ENCODE measurements at places on chromosomes 5 and 9.
A peak's percentile ranks its signal among the peaks of the same experiment; 100 is the strongest.

- no peak for DNase-seq
Measured at GRCh38 chr5:135930949-135931295, 23.9 kb downstream of the LECT2 start.

DNA sequence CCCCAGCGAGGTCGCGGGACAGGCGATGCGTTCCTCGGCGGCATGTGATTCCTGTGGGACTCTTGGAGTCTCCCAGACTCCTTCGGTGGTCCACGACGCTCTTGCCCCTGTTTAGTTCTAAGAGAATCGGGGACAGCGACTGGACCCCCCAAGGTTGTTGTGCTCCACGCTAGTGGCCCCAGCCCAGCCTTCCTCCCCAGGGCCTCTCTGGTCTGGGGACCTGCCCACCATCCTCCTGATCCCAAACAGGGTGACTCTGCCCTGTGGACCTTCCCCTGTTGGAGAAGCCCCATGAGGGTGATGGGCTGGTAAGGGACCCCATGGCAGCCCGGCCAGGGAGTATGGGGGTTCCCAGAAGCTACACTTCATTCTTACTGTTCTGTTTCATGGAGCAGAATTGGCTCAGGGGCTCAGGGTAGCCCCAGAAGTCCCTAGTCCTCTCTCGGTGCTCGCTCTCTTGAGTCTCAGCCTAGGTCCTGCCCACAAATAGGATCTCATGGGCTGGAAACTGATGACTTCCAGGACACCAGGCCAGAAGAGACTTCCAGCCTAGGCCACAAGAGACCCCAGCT lies 880 bp downstream of the CARD19 start:
- peak; percentile 42 for DNase-seq

GRCh38 chr5:158995694-158996173 lies 104.0 kb downstream of the EBF1 start:
- DNase-seq, result no peak

DNA sequence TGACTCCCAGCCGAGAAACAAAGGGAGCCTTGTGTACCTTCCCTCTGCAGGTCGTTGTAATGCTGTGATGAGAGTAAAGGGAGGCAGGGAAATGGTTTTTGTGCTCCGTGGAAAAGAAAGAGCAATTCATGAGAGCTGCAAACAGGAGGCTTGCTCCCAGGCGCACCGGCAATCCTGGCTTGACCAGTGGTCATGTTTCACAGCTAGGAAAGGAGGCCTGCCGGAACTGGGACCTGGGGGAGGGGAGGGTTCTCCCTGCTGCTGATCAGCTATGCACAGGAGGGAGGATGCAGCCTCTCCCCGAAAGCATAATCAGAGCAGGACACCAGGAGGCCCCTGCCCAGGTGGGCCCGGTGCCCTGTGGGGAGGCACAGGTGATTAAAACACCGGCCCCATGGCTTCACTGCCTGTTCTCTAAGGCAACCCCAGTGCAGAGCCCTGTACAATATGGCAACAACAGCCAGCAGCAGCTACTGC lies 131.3 kb downstream of the ZDHHC21 start:
- no peak for DNase-seq

DNA sequence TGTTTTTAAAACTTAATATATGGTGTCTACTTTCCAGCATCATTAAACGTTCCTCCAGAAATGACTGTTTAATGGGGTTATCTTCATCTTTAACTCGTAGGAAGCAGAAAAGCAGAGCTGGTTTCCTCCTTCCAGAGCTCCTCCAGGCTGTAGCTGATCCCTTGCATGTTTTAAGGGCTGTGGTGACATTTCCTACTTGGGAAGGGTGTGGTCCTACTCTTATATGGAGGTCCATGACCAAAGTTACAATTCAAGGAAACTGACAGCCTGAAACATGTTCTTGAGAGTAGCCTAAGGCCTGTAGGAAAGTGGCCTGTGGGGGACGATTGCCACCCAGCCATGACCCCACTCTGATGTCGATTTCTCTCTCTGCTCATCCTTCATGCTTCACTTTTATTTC lies 297.1 kb downstream of the GADD45G start:
- no peak for DNase-seq

GRCh38 chr5:118070041-118070440 lies 918.3 kb downstream of the DTWD2 start:
- DNase-seq, result no peak

GRCh38 chr9:7055171-7055903 lies 297.6 kb downstream of the KDM4C start:
- no peak for DNase-seq

DNA sequence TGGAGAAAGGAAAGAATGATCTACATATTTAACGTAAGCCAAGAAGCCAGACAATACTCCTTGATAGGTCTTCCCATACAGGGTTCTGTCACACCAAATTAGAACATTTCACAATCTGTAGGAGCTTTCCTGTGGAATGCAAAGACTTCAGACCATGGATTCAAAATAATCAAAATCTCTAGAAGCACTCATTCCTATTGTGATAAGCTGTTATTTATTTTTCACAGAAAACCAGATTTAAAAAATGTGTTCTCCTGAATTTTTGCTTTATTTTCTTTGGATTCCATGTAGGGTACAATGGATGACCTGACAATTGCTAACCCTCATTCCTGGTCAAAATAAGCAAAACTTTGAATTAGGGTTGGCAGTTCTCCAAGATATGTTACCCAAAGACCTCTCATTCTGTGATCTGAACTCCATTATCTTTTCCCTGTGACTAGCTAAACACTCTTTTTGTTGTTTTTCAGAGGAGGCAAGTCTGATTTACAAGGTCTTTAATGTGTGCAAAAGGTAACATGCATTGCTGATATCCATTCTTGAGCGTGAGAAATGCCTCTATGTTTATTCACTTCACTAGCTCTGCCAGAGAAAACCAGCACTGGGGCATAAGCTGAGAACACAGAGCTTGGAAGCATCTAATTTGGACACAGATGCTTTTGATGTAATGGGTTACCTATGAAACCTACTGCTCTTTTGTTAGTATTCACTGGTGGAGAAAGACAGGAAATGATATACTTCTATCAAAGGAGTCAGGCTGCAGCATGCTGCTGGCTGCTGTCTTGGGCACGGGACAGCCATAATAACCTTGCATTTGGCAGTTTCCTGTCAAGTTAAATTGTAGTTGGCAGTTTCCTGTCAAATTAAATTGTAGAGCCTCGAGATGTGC lies 31.4 kb downstream of the ACTBL2 start:
- DNase-seq, result no peak

DNA sequence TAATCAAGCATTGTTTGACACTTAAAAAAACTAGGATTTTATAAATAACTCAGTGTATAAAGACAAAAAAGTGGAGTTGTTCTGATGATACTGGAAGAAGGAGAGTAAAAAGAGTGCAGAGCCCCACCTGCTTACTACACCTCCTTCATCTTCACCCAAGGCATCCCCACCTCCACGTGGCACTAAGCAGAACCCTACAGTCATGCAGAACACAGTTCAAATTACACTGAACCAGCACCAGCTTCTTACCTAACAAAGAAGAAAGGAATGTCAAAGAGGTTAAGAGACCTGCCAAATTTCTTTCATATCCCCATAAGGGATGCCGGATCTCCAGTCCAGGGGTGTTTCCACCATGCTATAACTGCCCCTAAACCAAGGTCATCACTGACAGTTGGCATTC lies 55.5 kb downstream of the PDE4D start:
- DNase-seq, result no peak

DNA sequence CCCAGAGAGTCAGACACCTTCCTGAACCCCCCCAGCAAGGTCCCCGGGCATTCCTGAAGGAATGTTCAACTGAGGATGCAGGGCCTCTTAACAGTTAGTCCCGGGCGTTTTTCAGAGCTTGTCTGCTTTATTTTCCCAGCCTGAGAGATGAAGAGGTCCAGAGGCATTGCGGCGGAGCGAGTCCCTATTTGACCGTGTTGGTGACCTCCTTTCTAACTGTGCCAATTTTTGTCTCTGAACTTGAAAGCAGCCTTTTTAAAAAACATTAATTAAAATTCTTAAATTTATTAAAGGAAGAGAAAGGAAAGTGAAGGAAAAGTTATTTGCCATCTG lies 433 bp upstream of the PTAR1 start:
- DNase-seq, result no peak

GRCh38 chr5:71769287-71769686 lies 50.2 kb downstream of the CARTPT start:
- DNase-seq, result no peak

DNA sequence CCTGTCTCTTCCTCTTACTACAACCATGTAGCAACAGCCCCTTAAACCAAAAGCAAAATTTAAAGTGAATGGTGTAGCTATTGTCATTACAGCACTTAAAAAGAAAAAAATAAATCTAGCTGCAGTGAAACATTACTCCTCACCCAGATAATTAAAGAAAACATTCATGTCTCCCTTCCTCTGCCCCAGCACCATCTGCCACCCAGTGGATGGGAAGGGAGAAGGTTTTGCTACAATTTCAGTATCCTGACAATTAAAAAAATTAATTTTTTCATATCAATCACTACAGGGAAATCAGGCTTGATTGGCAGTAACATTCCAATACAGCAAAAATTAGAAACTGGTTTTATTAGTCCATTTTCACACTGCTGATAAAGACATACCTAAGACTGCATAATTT lies 147.4 kb upstream of the PUM3 start:
- no peak for DNase-seq

GRCh38 chr9:93058355-93059010 lies at the start of gene SUSD3:
TSS of gene SUSD3 (plus strand) at chr9:93058701. CDS start at chr9:93058743, 42 bp downstream.
- no peak for DNase-seq

GRCh38 chr9:101566904-101567724 lies 27.7 kb downstream of the PPP3R2 start:
- no peak for DNase-seq

- DNase-seq, result no peak
Measured at GRCh38 chr9:6873857-6874256, 116.1 kb downstream of the KDM4C start.

GRCh38 chr5:18675041-18675440 lies 1040.8 kb downstream of the TAF11L14 start:
- no peak for DNase-seq

- DNase-seq, result no peak
Measured at GRCh38 chr5:8253376-8253775, 384.4 kb downstream of the MTRR start.

- DNase-seq, result no peak
Measured at GRCh38 chr9:14935106-14935751, 25.0 kb upstream of the FREM1 start.

DNA sequence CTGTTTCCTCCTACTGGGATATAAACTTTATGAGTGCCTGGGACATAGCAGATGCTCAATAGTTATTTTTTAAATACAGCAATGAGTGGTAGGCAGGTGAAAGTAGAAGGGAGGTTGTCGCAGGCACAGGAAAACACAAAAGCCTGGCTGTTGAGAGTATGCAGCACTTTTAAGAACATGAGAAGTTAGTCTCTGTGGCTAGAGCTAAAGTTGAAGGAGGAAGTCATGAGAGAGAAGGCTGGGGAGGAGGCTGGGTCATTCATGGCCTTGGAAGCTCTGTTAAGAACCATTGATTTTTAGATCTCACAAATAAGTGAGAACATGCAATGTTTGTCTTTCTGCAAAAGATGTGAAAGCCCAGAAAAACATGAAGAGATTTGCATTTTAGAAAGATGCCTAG lies 126.7 kb downstream of the PRKACG start:
- no peak for DNase-seq

GRCh38 chr9:133842721-133843227 lies 104.6 kb upstream of the SARDH start:
- no peak for DNase-seq

DNA sequence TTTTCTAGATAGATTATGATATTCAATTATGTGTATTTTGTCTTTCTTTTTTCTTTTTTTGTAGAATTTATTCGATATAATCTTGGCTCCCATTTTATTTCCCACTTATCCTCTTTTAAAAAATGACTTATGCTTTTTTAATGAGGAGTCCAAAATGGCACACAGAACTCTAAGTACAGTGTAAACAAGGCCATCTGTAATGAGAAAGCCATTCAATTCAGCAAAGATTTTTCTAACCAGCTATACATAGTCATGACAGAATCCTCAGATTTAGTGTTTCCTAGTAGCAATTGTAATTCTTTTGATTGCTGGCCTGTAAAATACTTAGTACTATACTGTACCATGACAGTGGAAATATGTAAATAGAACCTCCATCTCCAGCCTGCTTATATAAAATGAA lies 651.4 kb downstream of the RAB3C start:
- DNase-seq, result no peak

DNA sequence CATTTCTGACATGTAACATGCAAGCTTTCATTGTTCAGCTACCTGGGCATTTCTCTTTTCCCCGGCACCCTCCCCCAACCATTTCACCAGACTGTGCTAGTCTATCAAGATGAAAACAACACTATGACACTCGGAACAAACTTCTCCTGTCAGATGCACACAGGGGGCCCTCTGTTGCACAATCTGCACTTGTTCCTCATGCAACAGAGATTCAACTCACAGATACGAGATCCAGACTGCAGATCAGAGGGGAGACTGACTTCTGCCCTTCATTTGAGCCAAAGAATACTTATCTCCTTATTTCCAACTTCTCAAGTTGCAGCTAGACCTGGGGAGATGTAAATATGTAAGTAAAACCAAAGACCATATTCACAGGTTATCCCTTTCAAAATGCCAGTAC lies 15.7 kb upstream of the FST start:
- peak; percentile 10 for DNase-seq

DNA sequence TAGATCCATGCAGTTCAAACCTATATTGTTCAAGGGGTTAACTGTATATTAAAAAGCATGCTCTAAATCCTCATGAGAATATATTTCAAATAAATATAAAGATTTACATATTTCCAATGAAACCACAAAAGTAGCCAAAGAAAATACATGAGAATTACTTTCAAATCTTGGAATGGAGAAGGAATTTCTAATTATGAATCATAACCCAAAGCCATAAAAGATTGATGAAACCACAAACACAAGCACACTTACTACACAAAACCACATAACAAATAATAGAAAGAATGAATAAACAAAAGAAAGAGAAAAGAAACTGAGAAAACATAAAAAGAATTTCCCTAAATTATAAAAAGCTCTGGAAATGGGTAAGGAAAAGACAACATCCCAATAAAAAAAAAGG lies 16.0 kb downstream of the ERP44 start:
- DNase-seq, result no peak

Measured in C1 segment of cervical spinal cord (tissue), 14 donors.